NCI-H187 treated with DMSO at 0.1 percent for 48 hours (cell line): ENCODE measurements at places on chromosomes 1 and 21.

GRCh38 chr1:59730302-59730701 lies 84.4 kb upstream of the HOOK1 start:
- DNase-seq = no peak

- DNase-seq = no peak
These were observed 65.8 kb downstream of the BEND5 start for GRCh38 chr1:48710915-48711314.

DNA sequence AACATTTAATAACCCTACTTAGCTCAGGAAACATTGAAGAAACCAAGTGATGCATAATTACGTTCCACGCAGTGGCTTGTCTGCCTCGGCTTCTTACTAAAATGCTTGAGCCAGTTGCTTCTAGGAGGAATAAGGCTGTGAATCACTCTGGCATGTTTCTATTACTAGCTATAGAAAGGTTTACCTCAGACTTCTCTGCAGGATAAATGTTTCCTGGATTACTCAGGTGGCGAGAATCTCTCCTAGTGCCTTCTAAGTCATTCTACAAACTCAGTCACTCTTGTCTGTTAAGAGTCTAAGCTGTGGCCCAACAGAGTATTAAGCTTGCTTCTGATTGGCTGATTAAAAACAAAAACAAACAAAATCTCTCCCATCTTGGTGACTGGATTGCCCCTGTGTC lies 92.0 kb upstream of the RALGPS2 start:
- DNase-seq = no peak

DNA sequence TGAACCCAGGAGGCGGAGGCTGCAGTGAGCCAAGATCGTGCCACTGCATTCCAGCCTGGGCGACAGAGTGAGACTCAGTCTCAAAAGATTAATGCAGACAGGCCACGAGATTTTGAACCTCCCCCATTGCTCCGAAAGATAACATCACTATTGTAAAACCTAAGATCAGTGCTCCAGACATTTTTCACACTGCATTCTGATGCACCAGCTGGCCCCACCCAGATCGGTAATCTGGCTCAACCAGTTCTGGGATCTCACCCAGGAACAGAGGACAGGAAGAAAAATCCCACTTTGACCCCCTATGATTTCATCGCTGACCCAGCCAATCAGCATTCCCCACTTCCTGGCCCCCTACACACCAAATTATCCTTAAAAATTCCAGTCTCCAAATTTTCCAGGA lies 10.7 kb upstream of the CSRP1 start:
- no peak for DNase-seq

GRCh38 chr1:40668769-40669525 lies 3.5 kb upstream of the RIMS3 start:
- no peak for DNase-seq

DNA sequence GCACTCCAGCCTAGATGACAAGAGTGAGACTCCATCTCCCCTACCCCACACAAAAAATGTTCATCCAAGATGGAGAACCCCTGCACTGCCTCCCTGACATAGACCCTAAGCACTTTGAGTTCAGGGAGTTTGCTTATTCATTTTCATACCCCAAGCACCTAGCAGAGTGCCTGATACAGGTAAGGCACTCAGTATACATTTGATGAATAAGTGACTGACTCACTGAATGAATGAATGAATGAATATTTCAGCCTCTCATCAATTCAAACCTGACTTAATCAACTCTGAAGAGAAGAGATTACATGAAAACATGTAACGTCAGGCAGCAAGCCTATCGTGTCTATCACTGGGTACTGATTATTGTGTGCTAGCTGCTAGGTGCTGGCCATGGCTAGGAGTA lies 121.3 kb upstream of the GADD45A start:
- no peak for DNase-seq

GRCh38 chr1:181206513-181206912 lies 118.0 kb downstream of the IER5 start:
- DNase-seq = no peak

DNA sequence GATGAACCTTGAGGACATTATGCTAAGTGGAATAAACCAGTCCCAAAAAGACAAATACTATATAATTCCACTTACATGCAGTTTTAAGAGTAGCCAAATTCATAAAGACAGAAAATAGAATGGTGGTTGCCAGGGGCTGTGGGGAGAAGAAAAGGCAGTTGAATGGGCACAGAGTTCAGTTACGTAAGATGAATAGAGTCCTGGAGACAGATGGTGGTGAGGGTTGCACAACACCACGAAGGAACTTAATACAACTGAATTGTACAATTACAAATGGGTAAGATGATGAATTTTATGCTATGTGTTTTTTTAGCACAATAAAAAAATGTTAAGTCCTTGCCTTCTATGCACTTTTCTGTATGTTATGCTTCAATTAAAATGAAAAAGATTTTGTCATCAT lies 66.6 kb downstream of the CD34 start:
- no peak for DNase-seq

DNA sequence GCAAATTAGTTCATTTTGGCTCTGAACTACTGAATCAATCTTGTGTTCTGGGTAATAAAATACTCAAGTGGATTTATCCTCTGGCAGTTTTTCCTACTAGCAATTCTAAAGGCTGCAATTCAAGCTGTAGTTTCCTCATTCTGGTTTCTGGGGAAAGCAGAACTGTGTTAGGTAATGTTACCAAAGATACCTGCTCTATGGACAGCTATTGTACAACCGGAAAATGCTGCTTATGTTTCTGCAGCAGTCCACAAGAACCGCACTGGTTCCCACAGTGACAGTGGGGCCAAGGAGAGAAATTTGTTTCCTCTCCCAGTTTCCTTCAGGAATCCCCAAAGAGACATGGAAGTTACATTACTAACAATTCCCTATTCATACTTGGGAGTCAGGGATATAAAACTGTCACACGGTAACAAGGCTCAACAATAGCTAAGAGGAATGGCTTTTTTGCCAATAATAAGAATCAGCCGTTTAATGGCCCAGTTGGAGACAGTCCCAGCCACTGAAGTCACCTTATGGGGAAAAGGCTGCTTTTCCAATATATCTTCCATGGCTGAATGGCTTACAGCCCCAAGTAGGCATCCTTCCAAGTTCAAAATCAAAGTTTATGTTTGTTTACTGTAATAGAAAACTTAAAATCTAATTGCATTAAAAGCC lies 52.6 kb downstream of the PCNX2 start:
- no peak for DNase-seq

- DNase-seq = no peak
These were observed 117.1 kb upstream of the DUSP10 start for GRCh38 chr1:221858818-221859611.

GRCh38 chr1:223479718-223480425 lies 86.7 kb downstream of the CCDC185 start:
- no peak for DNase-seq

DNA sequence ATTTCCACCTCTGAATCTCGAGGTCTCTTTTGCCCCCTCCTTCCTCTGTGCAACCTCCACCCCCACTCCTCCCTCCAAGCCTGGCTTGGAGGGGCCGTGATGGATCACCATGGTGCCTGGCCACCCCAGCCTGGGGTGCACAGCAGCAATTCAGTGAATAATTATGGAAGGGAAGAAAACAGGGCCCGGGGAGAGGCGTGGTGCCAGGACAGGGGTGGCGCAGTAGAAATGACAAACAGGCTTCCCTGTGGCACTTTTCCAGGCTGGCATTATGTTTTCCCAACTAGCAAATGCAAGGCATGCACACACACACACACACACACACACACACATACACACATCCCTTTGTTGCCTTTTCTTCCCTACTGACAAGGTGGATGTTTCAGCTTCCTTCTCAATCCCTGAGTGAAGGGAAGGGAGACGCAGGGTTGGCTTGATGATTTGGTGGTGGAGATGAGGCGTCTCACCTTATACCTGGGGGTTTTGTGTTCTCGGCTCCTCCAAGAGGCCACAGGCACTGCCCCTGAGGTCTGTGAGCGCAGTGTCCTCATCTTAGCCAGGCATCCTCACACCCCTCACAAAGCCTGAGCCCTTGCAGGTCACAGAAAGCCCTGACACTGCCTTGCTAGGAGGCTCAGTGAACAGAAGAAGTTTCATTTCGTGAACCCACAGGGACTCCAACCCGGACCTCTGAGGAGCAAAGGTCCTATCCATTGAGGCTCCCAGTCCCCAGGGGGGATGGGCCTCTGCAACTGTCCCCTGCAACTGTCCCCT lies 215.8 kb downstream of the MATN1 start:
- DNase-seq = no peak
